Effector CD4-positive, alpha-beta T cell (primary cell): ENCODE measurements at places on chromosomes 2 and 18.
A peak's percentile ranks its signal among the peaks of the same experiment; 100 is the strongest.

- no peak for DNase-seq
These were observed 132.2 kb upstream of the ZFP36L2 start for GRCh38 chr2:43358410-43359201.

- DNase-seq, result no peak
These were observed 113.5 kb downstream of the ZNF236 start for GRCh38 chr18:76935722-76936337.

GRCh38 chr2:240393831-240394410, 41.5 kb upstream of the GPC1 start:
- no peak for DNase-seq

GRCh38 chr18:57502624-57503023, 67.5 kb downstream of the ONECUT2 start:
- no peak for DNase-seq

DNA sequence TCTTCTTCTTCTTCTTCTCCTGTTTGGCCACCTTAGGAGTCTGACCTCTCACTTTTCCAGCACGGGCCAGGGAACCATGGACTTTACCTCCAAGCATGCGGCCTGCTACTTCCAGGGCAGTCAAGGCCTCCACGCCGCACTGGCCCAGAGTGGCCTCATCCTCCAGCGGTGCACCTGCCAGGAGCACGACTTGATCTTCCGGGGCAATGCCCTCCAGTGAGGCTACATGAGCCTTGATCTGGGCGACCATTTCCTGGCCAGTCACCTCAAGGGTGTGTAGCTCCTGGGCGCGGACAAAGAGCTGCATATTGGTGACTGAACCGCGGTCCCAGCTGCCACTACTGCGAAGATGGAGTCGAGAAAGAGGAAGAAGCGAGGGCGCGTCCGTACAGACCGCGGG, 67.1 kb downstream of the DIPK1C start:
- no peak for DNase-seq

- DNase-seq, result no peak
These were observed 27.5 kb downstream of the LPIN1 start for GRCh38 chr2:11773747-11774525.

DNA sequence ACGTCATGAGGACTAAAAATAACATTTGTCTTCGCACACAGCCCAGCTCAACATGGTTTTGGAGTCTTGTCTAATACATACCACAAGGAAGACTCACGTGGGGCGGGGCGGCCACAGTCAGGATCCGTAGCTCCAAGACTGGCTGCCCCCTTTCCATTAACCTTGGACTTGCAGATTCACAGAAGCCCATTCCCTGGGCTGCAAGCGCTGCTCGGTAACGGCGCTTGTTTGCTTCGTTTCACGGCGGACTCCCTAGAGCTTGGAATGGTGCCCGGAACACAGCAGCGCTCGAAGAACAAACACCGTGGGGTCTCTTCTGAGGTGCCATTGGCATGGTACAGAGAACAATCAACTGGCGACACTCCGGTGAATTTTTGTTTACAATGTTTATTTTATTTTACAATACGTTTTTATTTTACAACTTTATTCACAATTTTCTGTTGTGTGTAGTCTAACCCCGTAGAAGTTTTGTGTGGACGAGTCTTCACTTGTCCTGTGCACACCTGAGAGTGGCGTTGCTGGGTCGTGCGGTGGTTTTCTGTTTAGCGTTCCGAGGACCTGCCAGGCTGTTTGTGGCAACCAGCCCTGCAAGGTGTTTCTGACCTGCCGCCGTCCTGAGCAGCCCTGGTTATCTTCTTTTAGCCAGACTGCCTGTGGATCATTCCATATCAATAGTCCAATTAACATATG, 126.5 kb downstream of the GALR1 start:
- DNase-seq, result no peak

DNA sequence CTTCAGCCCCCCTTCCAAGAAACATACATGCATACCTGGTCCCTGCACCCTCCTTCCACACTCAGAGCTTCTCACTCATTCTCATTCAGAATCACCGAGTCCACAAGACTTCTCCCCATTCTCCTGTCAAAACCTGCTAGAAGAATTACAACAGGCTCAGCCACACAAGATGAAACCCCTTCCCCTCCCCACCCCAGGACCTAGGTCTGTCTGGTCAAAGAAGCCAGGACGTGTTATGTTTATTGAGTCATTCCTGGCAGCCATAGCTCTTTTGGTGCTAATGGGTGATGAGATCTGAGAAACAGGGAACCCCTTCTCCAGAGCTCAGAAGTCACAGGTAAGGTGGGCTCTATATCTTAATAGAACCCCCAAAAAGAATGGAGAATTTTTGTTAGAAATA, 1.4 kb upstream of the ADD2 start:
- no peak for DNase-seq

DNA sequence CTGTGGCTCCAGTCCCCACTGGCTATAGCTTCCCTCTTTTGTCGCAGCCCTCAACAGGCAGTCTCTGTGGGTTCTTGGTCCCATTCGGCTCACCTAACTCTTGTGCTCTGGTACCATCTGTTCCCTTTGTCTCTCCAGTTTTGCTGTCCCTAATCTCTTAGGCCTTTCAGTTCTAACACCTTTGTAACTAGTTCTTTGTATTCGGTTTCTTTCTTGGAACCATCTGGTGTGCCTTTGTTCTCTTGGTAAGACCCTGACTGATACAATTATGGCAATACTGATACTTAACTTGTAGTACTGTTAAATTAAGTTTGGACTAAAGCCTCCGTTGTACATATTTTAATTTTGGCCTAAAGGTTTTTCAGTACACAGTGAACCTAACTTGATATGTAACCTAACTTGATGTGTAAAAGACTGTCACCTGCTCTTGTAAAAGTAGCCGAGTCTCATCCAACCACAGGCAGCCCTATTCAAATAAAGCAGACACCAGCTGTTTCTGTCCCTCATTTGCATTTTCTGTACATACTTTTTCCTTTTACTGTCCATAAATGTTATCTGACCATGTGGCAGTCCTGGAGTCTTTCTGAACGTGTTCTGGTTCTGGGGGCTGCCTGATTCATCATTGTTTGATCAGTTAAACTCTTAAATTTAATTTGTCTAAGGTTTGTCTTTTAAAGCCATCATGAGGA, 4.8 kb upstream of the MRPL44 start:
- no peak for DNase-seq

- DNase-seq, result no peak
These were observed 27.4 kb upstream of the CNNM3 start for GRCh38 chr2:96788442-96789244.

GRCh38 chr2:55761024-55761423, 67.4 kb upstream of the PNPT1 start:
- DNase-seq, result no peak

GRCh38 chr18:8117006-8117371, 492.2 kb upstream of the RAB12 start:
- no peak for DNase-seq

DNA sequence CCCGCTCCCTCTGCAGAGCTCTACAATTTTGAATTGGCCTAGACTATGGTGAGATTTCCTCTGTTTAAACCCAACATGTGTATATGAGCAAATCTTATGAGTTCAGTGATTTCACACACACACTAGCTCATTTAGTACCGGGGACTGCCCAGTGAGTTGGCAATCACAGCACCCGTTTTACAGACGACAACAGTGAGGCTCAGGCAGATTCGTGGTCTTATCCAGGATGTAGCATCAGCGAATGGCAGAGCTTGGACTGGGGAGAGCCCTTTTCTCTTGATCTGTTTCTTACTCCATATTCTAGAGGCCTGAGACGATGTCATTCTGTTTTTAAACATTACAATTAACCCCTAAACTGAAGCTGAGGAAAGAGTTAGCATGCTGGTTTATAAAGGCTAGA, 419.9 kb downstream of the NBAS start:
- DNase-seq, result no peak

DNA sequence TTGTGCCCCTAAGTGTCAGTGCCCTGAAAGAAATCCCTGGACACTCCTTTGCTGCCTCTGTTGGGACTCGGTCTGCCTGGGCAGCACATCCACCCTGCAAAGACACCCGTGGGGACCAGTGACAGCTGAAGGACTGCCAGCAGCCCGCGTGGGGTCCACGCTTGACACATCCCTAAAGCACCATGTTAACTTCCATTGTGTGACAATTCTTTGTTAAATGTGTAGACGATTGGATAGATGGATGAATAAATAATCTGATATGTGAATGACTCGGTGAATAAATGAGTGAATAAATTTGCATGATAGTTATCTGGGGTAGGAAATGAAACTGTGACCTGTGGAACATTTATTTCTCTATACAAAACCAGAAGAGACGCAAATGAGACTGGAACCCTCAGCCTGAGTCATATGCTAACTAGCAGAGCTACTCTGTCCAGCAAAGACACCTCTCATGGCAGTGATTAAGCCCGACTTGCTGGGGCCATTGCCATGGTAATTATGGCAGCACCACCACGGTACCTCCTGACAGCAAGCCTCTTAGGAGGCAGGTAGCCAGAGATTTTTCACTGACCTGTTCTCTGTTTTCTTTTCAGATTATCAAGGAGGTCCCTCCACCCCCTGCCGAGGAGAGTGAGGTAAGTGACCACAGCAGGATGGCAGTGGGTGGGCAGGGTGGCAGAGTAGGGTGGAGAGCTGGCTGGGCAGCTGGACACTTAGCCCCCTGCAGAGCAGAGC, 156.8 kb downstream of the ANTXR1 start:
- no peak for DNase-seq

DNA sequence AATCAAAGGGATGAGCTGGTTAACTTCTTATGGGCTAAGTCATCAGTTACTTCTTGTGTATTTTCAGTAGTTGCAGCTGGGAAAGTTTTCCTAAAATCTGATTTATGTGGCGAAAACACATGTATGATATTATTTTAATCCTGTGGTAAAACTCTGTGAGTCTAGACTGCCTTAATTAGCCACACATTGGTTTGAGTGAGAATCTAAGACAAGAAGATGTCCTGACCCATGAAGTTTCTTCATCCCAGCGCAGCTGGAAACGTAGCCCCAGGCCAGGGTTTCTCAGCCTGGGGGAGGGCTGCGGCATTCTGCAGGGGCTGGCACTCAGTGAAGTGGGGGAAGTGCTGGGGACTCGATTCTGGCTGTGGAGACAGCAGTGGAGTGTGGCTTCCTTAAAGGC, 44.7 kb upstream of the INHBB start:
- no peak for DNase-seq

GRCh38 chr2:45089554-45090261, 80.5 kb upstream of the SIX2 start:
- DNase-seq, result no peak

DNA sequence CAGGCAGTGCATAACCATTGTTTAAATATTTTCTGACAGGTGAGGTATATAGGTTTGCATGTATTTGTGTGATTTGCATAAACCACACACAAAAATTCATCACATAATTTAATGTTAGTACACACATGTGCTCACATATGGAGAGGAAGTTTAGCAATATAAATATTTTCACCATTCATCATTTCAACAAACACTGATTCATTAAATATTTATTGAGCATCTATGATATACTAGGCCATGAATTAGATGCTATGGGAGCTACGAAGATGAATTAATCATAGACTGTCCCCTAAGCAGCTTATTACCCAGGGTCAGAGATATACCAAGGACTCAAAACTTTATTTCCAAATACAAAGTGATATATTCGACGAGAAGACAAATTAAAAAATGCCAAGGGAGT, 311.6 kb upstream of the PIK3C3 start:
- no peak for DNase-seq

GRCh38 chr2:203804070-203804469, 63.5 kb upstream of the CTLA4 start:
- DNase-seq, result peak; percentile 4

DNA sequence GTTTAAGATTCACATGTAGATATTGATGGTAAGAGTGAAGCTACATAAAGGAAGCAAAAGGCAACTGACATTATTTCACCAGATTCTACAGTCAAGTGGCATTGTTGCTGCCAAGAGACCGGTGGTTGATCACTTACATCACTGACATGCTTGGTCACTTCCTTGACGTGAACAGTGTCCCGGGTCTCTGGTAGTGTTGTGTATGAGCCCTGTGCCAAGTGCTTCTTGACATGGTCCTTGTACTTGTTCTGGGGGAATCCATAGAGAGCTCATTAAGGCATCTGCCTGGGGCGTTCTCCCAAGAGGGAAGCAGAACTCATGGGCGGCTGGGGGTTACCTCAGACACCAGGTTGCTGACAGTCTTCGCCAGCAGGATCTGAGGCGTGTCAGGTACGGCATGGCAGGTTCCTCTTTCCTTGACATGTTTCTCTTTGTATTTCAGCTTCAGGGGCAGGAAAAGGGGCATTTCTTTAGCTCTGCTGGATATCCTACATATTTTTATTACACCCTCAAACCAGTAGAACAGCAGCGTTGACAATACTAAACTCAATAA, 116.2 kb downstream of the RIF1 start:
- DNase-seq, result no peak

DNA sequence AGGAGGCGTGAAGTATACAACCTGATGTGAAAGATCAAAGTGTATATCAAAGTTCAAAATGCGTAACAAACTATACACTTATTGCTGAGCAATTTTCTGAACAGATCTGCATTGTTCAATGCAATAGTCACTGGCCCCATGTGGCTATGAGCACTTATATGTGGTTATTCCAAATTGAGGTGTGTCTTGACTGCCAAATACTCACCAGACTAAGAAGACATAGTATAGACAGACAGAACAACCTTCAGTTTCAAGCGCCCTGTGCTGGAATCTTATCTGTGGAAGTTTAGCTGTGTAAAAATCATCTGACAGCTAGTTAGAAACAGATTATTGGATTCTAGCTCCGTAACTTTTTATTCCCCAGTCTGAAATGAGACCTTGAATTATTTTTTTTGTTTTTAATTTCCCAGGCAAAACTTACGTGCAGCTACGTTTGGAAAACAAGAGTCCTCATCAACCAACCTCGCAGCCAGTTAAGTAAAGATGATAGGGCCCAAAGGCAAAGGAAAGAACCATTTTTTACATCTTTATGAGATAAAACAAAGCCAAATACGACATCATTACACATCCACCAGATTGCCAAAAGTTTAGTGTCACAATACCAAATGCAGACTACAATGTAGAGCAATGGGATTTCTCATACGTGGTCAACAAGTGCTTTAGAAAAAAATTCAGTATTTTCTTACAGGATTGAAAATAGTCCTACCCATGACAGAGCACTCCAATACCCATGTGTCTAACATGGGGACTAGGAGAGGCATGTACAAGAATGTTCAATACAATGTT, 37.2 kb downstream of the MBOAT2 start:
- no peak for DNase-seq

DNA sequence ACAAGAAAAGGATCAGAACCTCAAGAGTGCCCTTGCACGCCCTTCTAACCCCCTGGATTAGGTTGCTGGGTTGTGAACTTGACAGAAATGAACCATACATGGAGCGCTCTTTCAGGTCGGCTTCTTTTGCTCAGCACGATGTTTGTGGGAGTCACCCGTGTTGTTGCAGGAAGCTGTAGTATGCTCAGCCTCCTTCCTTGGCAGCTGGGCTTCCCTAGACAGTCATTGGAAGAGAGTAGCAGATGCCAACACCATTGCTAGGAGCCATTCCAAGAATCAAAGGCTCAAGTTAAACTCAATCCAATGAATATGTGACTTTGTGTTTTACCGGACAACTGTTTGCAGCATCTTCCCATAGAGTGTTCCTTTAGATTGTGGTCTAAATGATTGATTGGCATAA, 47.0 kb downstream of the RAB12 start:
- DNase-seq, result no peak
